CD8-positive, alpha-beta memory T cell (primary cell): ENCODE measurements at places on chromosomes 1 and 21. TPM values are rescaled to one million over a fixed set of nuclear protein-coding genes. Genes with fewer than 3 reads are reported as not detected.

- no peak overlapping the region for H3K4me3 ChIP-seq
- H3K4me1 ChIP-seq, result no peaks in the 10 kb centered on the region
- no peaks in the 10 kb centered on the region for H3K36me3 ChIP-seq
- no peak overlapping the region for H3K27ac ChIP-seq
- no peaks in the 10 kb centered on the region for H3K27me3 ChIP-seq
These were observed 7.7 kb downstream of the KRTAP19-8 start for GRCh38 chr21:31030367-31031106.

DNA sequence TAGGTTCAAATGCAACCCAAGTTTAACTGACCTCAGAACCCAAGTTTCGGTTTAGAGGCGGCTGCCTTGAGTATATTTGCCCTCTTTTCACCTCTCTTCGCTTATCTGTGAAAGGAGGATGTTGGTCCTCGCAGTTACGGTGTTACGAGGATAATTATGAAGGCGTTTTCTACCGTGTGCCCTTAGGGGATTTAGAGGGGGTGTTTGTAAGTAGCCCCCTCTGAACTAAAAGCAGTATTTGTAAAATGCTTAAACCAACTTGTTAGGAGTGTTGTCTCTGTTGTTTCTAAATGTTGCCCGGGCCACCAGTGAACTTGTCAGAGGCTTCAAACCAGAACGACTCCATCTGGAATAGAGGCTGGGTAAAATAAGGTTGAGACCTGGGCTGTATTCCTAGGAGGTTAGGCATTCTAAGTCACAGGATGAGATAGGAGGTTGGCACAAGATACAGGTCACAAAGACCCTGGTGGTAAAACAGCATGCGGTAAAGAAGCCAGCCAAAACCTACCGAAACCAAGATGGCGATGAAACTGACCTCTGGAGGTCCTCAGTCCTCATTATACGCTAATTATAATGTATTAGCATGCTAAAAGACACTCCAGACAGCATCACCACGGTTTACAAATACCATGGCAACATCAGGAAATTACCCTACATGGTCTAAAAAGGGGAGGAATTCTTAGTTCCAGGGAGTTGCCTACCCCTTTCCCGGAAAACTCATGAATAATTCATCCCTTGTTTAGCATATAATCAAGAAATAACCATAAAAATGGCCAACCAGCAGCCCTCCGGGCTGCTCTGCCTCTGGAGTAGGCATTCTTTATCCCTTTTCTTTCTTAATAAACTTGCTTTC, 1.0 kb upstream of the PSRC1 start:
- H3K4me3 ChIP-seq, result peak overlapping the region; percentile 65
- H3K27ac ChIP-seq, result peak overlapping the region; percentile 78
- no peaks in the 10 kb centered on the region for H3K27me3 ChIP-seq
- H3K36me3 ChIP-seq, result no peaks in the 10 kb centered on the region
- no peak for DNase-seq
- peaks cover 5% of the 10 kb centered on the region for H3K4me1 ChIP-seq

DNA sequence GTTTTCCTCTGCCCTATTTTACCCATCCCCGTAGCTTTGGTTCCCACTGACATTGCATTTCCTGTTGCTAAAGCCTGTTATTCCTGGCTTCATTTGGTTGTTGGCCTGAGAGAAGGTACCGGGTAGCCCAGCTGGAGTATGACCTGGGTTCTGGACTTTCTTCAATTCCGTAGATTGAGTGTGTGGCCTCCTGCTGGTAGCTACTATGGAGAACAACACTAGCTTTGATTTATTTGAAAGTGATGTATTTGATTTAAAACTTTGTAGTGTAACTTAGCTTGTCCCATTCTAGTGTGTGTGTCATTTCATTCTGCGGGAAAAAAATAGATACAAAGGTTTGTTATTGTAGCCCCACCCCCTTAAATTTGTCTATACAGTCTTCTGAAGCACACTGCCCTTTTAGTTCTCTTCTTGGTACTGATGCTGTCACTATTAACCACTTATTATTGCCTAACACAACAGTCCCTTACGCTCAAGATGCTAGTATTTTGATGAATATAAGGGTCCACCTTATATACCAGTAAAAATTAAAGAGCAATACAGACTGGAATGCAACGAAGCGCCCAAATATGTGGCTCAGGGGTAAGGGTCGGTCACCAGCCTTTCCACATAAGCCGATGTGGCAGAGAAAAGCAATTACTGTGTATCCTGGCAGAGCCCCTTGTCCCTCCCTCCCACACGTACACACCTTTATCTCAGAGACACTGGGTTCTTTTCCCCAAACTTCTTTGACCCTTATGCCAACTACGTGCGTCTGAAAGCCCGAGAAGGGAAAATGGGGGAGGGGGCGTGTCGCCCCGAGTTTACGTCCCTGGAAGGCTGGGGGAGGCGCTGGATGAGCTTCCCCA, 643 bp upstream of the MOV10 start:
- H3K27ac ChIP-seq, result peak overlapping the region; percentile 81
- no peak for DNase-seq
- H3K4me1 ChIP-seq, result peaks cover 29% of the 10 kb centered on the region
- no peaks in the 10 kb centered on the region for H3K27me3 ChIP-seq
- H3K4me3 ChIP-seq, result peak overlapping the region; percentile 79
- H3K36me3 ChIP-seq, result peaks cover 11% of the 10 kb centered on the region

DNA sequence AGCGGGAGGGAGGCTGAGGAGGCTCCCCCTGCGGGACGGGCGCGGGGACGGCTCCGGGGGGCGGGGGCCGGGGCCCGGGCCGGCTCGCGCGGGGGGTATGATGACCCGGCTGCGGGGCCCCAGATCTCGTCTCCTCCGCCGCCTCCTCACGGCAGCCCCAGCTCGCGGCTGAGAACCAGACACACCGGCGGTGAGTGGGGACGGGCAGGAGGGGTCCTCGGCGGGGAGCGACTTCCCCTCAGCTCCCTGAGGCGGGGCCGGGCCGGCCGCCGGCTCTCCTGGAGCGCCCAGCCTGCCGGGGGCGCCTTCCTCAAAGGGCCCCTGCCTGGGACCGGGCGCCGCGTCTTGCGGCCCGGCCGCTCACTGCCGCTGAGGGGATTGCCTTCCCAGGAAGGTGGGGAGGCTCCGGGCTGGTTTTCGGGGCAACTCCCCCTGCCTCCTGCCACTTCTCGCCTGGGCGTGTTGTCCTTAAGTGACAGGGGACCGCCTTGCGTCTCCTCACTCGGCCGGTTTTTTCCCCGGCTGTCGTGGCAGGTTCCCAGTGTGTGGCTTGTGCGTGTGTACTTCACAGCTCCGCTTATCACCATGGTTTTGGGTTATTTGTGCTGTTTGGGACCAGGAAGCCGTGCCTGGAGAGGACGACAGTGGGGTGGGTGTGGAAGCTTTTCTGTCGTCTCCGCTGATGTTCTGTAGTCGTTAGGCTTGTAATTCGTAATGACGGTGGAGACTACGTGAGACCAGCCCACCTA, 800 bp downstream of the HIPK1 start:
- peak overlapping the region; percentile 99 for H3K27ac ChIP-seq
- DNase-seq, result peak; percentile 86
- peak overlapping the region; percentile 89 for H3K4me3 ChIP-seq
- H3K36me3 ChIP-seq, result no peaks in the 10 kb centered on the region
- no peaks in the 10 kb centered on the region for H3K27me3 ChIP-seq
- H3K4me1 ChIP-seq, result peaks cover 48% of the 10 kb centered on the region

- no peak for DNase-seq
- no peak overlapping the region for H3K27ac ChIP-seq
- H3K4me3 ChIP-seq, result no peak overlapping the region
- H3K36me3 ChIP-seq, result no peaks in the 10 kb centered on the region
These were observed 219.2 kb downstream of the FOXD2 start for GRCh38 chr1:47656719-47657685.

- no peak overlapping the region for H3K4me3 ChIP-seq
- no peaks in the 10 kb centered on the region for H3K27me3 ChIP-seq
- no peak for DNase-seq
These were observed 833.0 kb upstream of the ADAMTS5 start for GRCh38 chr21:27799861-27800260.

DNA sequence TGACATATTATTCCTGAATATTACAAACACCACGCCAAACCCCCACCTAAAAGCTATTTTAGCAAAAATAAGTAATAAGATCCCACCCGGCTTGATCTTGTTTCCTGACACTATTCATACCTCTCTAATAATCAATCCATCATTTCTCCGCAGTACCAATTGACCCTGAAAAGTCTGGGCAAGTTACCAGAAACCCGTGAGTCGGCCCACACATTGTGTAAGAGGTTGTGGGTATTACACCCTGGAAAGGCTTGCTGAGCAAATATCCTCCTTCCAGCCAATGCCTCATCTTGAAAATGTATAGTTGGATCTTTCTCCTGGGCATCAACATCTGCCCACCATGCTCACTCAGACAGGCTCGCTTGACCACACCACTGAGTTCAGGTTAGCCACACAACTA, 451.0 kb downstream of the TTLL7 start:
- no peaks in the 10 kb centered on the region for H3K4me1 ChIP-seq
- DNase-seq, result no peak
- H3K4me3 ChIP-seq, result no peak overlapping the region
- H3K36me3 ChIP-seq, result no peaks in the 10 kb centered on the region
- no peak overlapping the region for H3K27ac ChIP-seq
- H3K27me3 ChIP-seq, result no peaks in the 10 kb centered on the region

Gene SELL
- 48.5 TPM for total RNA-seq
